ENCODE measurements at places on chromosomes 2 and 18.

DNA sequence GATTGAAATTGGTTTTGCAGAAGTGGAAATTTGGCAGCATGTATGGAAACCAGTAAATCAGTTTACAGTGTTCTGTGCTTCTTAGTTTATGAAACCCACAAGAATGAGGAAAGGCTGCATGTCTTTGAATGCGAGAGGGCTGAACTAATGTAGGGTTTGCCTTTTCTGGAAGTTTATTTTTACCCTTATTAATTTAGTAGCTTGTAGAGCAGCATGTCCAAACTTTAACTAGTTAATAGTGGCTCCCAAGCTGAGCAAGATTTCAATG lies 50.4 kb downstream of the LDLRAD4 start:
- DNase-seq: no peak

GRCh38 chr2:49251766-49252165 lies 97.5 kb upstream of the FSHR start:
- DNase-seq: no peak

GRCh38 chr2:238667639-238668038 lies 180.2 kb upstream of the TWIST2 start:
- DNase-seq: no peak

DNA sequence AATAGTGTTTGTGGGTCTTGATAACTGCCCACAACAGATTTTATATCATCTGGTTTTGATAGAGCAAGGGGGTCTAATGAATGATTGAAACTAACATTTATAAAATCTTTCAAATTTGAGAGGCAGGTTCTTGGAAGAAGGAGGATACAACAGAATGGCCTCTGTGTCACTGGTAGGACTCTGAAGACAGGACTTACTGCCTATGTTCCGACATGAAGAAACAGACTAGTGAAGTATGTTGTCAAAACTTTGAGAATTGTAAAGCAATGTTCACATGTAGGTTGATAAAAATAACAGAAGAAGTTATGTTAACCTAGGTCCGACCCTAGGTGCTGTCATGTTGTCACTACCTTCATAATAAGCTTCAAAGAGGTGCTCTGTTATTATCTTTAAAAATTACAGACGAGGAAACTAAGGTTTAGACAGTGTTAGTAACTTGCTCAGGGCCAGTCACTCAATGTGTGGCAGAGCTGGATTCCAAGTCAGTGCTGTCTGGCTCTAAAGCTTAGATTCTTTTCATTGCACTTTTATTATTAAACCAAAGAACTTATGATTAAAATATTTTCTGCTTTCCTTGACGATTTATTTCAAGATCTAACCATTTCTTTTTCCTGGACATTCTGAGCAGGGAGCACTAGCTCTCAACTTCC lies 146.2 kb downstream of the RPIA start:
- DNase-seq: no peak

DNA sequence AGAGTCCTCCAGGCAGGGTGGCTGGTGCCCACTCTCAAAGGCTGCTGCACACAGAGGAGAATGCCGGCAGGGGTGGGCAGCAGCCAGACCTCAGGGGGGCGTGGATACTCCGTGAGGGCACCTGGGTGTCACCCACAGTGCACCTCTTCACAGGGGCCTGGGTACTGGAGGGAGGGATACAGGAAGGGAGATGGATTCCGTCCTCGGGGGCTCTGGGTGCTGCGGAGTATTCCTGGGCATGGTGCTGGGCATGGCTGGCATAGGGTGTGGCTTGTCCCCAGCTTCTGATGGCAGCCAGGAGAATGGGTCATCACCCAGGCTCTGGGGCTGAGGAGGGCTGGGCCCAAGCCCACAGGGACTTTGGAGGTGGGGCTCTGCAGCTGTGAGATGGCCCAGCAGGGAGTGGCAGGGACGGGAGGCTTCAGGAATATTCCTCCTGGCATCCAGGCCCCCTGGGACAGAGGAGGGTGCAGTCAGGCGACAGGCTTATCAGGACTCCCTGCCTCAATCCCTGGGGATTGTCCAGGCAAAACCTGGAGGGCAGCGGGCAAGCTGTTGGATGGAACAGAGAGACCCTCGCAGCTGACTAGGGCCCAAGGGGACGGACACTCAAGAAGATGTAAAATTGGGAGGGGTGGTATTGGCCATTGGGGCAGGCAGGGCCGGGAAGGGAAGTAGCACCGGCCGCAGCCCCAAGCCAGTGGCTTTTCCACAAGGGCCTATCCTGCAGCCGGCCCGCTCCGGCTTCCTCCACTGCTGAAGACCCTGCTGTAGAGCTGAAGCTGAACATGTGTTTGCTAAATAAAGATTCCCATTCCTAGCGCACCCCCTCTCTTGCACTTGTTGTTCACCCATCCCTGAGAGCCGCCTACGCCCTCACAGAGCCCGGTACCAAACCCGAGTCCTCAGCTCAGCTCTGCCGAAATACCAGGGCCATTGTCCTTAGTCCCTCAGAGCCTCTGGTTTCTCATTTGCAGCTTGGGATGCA lies 5.7 kb upstream of the KLHL30 start:
- no peak for DNase-seq

GRCh38 chr2:102606353-102606752 lies 13.0 kb upstream of the SLC9A2 start:
- no peak for DNase-seq

- DNase-seq: no peak
These were observed 89.7 kb downstream of the TMEM247 start for GRCh38 chr2:46569061-46569560.

- DNase-seq: no peak
These were observed 94.9 kb downstream of the HS1BP3 start for GRCh38 chr2:20555954-20556353.

- DNase-seq: no peak
These were observed 5.9 kb upstream of the REL start for GRCh38 chr2:60875520-60875919.

- no peak for DNase-seq
These were observed 31.3 kb upstream of the SNED1 start for GRCh38 chr2:240966906-240967680.

DNA sequence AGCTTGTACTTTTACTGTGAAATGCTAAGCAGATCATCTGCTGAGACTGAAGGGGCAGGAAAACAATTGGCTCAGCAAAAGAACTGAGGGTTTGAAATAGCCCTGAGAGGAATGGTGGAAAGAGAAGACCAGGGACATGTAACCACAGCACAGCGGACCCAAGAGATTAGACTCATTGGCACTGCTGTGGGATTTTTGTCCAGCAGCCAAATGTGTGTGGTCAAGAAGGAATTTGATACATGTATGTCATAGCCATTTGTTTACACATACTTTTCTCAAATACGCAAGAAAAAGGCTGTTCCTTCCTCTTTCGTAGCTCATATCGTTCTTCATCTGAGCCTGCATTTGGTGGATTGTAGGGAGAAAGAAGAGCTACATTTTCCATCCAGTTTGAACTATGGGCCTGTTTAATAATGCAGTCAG lies 73.8 kb downstream of the TRABD2A start:
- DNase-seq: no peak

DNA sequence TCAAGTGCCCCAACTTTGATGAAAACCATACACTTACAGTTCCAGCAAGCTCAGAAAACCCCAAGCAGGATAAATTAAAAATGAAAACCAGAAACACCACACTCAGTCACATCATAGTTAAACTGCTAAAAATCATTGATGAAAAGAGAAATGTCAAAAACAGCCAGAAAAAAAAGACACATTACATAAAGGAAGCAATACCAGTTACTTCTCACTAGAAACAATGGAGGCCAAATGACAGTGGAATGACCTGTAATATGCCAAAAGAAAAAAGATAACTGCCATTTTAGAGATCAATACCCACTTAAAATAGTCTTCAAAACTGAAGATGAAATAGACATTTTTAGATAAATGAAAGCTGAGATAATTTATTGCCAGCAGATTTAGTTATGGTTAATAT lies 66.0 kb downstream of the MAP3K20 start:
- DNase-seq: no peak

DNA sequence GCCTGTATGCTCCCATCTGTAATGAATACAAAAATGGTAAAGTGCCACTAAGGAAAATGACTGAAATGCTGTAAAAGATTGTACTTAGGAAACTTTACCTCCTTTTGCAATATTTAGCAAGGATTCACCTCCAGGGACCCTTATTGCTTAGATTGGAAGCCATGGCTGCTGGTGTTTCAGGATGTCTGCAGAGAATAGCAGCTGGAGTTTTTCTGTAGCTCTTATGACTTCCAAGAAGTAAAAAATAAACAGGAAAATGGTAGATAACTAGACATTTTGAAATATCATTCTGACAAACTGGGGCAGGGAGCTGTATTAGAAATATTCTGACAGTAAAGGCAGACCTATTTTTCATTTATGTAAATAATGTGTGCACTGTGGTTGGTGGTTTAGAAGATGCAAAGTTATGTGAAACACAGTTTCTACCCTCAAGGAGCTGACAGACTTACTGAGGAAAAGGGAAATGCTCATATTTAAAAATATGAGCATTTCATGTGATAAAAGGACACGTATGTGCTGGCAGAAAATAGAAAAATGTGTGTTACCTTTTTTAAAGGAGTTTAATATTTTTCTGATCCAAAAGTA lies 224.9 kb upstream of the BOD1L2 start:
- DNase-seq: no peak

DNA sequence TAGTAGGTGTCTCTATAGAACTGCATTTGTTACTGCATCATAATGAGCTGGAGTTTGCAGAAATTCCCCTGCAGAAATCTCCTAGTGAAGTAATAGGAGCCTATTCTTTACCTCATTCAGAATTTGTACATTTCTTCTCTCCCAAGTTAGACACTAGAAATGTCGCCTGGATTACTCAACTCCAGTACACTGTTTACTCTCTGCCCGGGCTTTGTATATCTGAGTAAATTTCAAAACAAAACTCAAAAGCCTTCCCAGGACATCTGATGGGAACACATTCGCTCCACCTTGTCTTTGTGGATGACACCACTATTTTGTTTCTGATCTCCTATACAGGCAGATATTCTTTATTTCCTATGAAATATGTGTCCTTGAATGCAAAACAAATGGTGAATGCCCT lies 76.8 kb downstream of the POU3F3 start:
- DNase-seq: no peak

DNA sequence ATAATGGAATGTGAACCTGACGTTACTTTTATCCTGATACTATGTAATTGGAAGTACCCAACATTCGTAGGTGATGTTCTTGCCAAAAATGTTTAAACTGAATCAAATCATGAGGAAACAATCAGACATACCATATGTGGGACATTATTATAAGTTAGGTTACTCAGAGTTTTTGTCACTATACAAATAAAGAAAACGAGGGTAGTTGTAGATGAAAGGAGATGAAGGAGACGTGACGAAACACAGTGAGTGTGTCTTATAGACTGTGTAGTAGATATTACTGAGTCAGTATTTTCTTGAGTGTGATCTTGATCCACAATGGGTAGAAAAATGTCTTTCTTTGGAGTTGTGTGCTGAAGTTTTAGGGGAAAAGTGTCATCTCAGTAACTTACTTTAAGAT lies 176.8 kb downstream of the ZNF407 start:
- DNase-seq: no peak

- no peak for DNase-seq
These were observed 570.8 kb downstream of the CCDC85A start for GRCh38 chr2:56754627-56755026.

- DNase-seq: no peak
These were observed 106.8 kb upstream of the GALNT5 start for GRCh38 chr2:157150747-157151146.

DNA sequence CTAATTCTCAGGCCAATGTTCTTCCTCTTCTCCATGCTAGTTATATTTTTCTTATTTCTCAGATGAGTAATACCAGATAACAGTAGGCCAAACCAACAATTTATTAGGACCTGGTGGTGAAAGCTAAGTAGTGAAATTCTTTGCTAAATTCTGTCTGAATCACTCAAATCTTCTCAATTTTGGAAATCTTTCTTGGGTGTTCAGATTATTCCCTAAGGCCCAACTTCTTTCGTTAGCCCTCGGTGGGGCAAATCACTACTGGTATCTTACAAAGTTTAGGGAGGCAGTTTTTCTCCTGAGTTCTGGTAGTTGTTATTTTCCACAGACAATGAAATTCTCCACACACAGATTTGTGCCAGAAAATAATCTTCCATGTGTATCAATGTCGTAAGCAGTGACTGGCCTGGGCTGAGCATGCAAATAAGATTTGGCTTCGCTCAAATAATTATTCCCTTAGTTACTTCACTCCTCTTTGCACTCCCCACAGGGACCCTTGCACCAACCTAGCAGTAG lies 443.5 kb upstream of the SLC14A2 start:
- DNase-seq: no peak

DNA sequence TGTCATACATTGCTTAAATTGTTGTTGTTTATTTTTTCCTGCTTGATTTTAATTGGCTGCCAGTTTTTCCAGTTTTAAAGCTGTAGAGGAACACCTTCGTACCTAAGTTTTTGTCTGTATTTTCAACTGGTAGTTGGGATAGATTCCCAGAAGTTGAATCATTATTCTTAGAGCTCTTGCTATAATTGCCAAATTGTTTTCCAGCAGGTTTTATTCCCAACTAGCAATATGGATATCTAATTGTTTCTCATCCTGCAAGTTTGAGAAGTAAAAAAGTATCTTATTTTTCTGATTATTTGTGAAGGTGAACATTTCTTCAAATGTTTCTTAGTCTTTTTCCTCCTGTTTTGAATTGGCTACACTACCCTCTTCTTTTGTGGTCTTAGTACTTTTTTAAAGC lies 6.7 kb downstream of the SMARCAL1 start:
- DNase-seq: no peak

DNA sequence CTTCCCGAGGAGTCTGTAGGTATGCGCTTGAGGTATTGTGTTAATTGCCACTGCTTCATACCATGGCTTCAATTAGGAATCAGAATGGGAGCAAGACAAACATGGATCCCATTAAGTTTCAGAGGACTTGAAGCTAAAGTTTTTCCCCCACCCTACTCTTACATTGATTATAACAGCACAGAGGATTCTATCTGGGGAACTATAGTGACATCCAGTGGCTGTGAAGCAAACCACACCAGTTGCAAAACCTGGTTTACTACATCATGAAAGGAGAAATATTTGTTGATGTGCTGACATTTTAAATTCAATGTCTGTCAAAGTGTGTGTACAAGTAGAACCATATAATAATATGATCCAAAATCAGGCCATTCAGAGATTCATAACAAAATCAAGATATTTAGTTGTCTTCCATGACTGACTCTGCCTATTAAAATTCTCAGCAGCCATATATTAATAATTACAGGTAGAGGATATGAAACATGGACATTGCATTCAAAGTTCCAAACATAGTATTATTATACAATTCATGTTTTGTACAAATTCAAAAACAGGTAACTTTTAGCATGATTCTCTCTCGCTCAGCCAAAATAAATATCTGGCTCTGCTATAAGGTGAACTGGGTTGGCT lies 82.9 kb downstream of the GRB14 start:
- DNase-seq: no peak

GRCh38 chr18:2459886-2460285 lies 111.4 kb downstream of the METTL4 start:
- DNase-seq: no peak

- DNase-seq: no peak
These were observed 1999.1 kb upstream of the CELF4 start for GRCh38 chr18:39564716-39565115.

DNA sequence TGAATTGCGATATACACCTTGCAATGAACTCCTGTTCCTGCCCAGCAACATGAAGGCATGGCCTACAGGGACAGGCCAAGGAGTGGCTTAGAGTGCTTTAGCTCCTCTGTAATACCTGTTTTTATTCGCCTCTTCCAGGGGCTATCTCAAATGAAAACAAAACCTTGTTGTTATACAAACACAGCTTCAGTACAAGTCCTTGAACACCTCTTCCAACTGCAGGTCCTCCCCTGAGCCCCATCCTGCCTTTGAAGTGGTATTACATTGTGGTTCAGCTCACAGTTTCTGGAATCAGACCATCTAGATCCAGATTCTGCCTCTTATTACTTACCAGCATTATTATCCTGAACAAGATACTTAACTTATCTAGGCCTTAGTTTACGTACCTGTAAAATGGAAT lies 83.0 kb upstream of the HNRNPA3 start:
- no peak for DNase-seq

Data from activated CD4-positive, alpha-beta T cell treated with anti-CD3 and anti-CD28 coated beads for 1 hour (primary cell).